ENCODE measurements at places on chromosomes 2 and 18.

DNA sequence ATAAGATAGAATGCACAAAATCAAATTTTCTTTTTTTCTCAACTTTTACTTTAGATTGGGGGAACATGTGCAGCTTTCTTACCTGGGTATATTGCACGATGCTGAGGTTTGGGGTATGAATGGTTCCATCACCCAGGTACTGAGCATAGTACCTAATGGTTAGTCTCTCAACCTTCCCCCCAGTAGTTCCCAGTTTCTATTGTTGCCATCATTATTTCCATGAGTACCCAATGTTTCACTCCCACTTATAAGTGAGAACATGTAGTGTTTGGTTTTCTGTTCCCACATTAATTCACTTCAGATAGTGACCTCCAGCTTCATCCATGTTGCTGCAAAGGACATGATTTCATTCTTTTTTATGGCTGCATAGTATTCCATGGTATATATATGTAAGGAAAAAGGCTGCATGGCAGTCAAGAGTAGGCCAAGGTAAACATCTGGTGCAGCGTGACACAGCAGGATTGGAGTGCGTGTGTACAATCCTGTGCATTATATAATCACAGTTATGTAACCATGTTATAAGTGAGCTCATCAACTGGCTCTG lies 10.5 kb upstream of the C2orf42 start:
- no peak for DNase-seq

DNA sequence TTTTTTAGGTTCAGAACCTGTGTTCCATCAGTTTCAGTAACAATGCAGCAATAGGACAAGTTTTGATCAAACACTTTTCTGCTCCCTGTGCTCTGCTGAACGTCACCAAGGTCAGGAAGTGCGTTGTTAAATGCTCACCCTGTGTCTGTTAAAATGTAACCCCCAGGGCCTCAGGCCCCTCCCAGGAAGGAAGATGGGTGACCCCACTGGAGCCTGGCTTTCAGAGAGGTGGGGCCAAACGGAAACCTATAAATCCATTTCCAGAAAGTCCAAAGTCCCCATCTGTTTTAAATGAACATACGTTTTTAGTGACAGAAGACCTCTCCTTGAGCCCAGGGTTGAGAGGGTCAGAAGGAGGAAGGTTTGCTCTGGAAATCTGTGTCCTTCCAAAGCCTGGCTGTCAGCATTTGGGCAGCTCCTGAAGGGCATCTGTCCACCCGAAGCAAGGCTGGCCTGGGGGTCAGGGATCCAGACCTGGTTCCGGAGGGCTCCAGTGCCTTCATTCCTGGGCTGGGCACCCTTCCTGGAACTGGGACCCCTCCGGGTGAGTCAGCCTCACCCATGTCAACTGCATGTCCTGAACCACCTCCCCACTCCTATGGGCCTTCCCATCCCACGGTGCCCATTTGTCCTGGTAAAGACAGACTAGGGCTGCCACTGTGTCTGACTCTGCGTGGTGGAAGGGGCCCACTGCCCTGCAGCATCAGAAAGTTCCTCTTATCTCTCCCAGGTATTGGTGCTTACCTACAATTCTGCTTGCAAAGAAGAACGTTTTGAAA lies 117.4 kb upstream of the COPS8 start:
- no peak for DNase-seq

- DNase-seq, result no peak
These were observed 197.2 kb downstream of the ZFP36L2 start for GRCh38 chr2:43029186-43029585.

- no peak for DNase-seq
These were observed 24.0 kb upstream of the DSEL start for GRCh38 chr18:67540559-67540958.

DNA sequence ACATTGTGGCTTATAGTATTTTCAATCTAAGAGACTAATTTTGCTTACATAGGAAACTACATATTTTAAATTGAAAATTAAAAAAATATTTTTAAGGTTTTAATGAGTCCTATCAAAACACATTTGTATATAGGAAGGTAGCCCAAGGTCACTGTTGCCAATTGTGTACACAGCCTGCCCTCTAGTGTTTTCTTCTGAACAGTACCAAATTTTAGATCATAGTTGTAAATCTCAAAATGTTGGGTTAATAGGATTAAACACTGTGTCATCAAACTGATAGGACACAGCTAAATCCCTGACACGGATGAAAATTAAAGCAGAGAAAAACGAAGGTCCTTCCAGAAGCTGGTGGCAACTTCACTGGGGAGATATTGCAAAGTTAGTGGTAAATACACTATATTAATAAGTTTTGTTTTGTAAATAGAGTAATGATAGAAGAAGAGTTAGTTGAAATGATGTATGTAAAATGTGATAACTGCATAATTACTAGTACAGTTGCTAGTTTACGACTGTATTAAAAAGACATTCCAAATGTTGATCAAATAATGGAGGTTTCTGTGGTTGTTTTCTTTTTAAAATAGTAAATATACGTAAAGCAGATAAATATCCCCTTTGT lies 19.7 kb downstream of the CLUL1 start:
- no peak for DNase-seq
